ENCODE measurements at places on chromosomes 5 and 9.

- DNase-seq = no peak
Measured at GRCh38 chr5:7391814-7392692, 3.9 kb upstream of the ADCY2 start.

DNA sequence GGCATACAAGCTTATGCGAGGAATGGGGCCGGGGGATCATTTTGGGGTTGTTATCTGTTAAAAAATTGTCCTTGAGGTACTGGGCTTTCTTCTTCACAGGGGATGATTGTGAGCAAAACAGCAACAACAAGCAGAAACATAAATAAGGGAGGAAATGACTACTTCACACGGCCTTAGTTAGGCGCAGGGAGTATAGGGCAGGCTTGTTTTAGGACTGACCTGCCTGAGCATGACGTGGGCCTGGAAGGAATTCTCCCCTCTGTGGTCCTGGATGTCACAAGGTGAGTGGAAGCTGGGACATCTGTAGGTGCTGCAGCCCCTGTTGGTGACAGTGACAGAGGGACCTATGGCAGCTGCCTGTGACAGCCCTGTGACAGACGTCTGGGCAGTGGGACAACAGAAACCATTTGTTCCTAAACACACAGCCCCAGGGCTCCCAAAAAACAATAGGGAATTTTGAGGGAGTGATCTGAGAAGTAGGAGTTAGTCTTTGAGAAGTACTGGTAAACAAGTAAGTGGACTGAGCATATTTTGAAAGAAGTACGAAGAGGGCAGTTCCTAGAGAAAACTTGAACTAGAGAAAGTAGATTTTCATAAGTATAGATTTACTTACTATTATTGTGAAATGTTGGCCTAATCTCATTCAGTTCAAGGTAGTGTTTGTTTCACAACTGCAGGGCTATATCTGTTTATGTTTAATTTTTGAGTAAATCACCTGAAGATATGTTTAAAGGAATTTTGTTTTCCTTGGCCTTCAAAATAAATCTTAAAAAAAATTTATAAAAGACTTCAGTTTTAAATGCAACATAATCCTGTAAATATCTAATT, 113.1 kb downstream of the KDM4C start:
- DNase-seq = no peak

GRCh38 chr9:86324901-86325300, 29.3 kb downstream of the TUT7 start:
- DNase-seq = no peak

DNA sequence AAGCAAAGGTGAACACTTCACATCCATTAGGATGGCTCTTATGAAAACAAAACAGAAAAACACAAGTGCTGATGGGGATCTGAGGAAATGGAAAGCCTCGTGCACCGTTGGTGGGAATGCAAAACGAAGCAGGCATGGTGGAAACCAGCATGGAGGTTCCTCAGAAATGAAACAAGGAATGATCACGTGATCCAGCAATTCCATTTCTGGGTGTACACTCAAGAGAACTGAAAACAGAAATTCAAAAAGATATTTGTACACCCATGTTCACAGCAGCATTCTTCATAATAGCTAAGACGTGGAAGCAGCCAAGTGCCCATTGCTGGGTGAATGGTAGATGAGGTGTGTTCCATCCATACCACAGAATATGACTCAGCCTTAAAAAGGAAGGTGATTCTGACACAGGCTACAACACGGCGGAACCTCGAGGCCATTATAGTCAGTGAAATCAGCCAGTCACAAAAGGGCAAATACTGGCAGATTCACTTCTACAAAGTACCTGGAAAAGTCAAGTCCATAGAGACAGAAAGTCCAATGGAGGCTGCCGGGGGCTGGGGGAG, 87.2 kb upstream of the RAPGEF1 start:
- no peak for DNase-seq

GRCh38 chr9:133181561-133181960, 17.8 kb upstream of the GBGT1 start:
- no peak for DNase-seq

- no peak for DNase-seq
Measured at GRCh38 chr5:1540166-1540565, 16.4 kb upstream of the LPCAT1 start.

- DNase-seq = no peak
Measured at GRCh38 chr5:67267512-67268216, 71.1 kb upstream of the CD180 start.

GRCh38 chr9:137707361-137707760, 88.6 kb downstream of the EHMT1 start:
- DNase-seq = no peak

GRCh38 chr9:135474915-135475314, 4.7 kb upstream of the PPP1R26 start:
- DNase-seq = peak; percentile 19

GRCh38 chr9:101705135-101705661, 33.2 kb downstream of the GRIN3A start:
- DNase-seq = no peak

DNA sequence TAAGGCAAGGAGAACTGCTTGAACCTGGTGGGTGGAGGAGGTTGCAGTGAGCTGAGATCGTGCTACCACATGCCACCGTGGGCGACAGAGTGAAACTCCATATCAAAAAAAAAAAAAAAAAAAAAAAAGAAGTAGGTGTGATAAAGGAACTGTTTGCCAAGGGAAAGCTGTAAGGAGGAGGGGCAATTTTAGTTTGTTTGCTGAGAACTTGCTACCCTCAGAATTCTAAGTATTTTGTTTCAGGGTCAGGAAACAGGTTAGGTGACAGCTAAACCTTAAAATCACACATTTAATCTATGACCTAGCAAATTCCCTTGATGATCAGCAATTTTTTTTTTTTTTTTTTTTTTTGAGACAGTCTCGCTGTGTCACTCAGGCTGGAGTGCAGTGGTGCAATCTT, 7.2 kb upstream of the ARRDC3 start:
- DNase-seq = no peak

Data from T-helper 2 cell (primary cell).